Globus pallidus (tissue), 1 donor: ENCODE measurements at places on chromosomes 2 and 18.

DNA sequence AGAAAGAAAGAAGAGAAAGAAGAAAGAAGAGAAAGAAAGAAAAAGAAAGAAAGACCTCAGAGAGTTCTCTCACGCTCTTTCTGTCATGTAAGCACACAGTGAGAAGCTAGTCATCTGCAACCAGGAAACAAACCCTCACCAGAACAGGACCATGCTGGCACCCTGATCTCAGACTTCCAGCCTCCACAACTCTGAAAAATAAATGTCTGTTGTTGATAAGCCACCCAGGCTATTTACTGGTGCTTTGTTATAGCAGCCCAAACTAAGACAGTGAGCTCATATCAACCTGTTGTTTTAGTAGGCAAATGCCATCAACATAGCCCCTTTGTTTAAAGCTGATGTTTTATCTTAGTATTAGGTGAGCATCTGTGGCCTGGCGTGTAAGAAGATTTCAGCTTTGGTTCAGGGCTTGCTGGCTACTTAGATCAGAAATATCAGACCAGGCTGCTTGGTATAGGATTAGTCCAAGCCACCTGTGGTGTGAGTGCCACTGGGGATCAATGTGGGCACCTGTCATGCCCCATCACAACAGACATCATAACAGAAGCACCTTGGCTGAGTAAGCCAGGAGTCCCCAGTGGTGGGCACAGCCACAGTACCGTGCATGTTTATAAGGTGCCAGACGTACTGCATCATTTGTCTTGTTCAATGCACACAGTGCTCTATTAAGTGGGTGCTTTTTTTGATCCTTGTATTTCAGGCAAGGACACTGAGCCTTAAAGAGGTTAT, 94.4 kb downstream of the LBH start:
- no peak for DNase-seq

DNA sequence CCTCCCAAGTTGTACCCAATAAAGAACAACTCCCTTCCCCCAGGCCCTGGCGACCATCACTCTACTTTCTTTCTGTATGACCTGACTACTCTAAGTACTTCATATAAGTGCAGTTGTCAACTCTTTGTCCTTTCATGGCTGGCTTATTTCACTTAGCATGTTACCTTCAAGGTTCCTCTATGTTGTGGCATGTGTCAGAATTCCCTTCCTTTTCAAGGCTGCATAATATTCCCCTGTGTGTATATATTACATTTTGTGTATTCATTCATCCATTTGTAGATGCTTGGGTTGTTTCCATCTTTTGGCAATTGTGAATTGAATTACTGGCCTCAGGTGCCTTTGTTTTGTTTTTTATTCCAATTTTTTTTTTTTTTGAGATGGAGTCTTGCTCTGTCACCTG, 181.9 kb upstream of the RAB12 start:
- DNase-seq: no peak

DNA sequence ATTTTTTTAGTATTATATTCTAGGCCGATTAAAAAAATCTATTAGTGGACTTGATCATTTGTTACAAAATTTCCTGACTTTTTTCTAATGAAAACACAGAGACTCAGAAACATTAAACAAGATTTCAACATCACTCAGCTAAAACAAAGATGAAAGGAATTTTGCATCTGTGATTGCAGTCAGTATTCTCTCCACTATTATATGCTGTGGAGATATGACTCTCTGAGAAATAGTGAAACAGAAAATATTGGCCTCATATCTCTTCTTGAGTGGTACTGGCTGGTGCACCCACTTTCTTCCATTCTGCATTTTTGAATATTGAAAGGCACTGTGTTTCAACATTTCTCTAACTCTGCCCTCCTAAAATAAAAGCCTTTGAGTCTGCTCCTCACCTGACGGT, 914.2 kb downstream of the TSN start:
- no peak for DNase-seq

GRCh38 chr2:196096264-196096663, 27.6 kb upstream of the DNAH7 start:
- no peak for DNase-seq

DNA sequence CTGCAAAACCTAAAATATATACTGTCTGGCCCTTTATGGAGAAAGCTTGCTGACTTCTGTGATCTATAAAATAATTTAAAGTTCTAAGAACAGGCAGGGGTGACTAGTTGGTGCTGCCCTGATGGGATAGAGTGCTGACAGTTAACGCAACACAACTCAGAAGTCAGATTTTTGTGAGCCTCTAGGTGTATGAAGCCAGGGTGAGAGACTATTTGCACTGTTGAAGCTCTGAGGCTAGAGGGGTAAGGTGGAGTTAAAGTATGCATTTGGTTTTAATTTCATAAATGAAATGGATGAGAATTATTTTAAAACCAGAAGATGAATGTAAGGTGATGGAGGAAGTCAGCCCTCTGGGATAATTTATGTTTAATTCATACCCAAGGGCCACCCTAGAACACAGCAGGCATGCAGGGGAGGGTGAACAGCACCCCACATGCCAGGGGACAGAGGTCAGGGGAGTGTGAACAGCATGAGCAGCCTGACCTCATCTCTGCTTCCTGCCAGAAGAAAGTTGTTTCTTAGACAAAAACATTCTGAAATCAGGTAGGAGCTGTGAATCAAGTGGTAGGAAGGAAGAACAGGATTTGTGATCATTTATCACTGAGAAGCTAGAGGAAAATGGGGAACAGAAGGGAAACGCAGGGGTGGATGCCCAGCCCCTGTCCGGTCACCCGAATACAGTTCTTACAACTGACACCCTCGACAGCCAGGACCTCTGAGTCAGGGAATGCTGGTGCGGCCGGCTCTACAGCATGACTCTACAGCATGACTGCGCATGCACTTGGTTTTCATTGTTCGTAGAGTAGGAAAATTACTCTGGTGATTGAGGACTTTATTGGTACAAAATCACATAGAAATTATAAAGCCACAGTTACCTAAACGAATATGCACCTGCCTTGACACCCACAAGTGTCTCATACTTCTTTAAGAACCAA, 93.1 kb downstream of the MBP start:
- DNase-seq: peak; percentile 84

DNA sequence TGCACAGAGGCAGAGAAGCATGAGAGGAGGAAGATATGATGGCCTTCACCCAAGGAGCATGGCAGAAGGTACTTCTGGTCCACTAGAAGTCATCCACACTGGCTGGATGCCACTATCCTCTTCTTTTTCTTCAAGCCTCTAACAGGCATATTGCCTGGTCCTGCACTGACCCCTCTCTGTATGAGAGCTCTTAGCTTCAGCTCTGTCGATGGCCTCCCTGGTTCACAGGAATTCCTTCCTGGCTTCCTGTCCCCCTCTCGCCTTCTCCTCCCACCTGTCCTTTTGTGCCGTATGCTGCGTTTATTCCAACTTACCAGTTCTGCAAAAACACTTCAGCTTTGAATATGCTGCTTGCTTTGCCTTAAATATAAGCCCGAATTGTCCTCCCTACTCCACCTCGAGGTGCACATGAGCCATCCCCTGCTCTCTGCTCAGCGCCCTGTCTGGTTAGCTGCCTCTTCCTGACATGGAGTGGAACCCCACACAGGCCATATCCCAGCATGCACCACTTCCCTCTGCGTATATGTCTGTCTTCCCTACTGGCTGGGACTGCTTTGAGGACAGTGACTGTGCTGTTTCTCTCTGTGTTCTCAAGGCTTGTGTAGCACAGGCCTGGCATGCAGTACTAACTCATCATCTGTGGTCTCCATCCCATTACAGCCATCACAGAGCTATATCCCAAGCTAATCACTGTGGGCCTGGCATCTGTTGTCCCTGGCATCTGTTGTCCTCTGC, 474.9 kb downstream of the EIPR1 start:
- no peak for DNase-seq

DNA sequence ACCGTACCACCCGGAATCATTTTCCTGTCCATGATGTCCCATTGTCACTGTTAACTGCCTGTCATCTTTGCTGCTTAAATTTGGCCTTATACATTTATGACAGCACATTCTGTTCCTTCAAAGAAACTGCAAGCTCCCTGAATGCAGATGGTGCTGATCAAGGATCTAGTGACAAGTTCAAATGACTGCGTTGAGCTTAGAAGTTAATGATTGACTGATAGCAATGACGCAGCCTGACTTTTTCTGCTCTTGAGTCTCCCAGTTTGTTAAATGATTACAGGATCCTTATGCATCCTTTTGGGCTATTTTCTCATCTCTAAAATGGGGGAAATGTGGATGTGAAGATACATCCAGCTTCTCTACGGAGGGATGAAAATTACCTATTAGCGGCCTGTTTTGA, 159.0 kb downstream of the DCC start:
- DNase-seq: no peak

DNA sequence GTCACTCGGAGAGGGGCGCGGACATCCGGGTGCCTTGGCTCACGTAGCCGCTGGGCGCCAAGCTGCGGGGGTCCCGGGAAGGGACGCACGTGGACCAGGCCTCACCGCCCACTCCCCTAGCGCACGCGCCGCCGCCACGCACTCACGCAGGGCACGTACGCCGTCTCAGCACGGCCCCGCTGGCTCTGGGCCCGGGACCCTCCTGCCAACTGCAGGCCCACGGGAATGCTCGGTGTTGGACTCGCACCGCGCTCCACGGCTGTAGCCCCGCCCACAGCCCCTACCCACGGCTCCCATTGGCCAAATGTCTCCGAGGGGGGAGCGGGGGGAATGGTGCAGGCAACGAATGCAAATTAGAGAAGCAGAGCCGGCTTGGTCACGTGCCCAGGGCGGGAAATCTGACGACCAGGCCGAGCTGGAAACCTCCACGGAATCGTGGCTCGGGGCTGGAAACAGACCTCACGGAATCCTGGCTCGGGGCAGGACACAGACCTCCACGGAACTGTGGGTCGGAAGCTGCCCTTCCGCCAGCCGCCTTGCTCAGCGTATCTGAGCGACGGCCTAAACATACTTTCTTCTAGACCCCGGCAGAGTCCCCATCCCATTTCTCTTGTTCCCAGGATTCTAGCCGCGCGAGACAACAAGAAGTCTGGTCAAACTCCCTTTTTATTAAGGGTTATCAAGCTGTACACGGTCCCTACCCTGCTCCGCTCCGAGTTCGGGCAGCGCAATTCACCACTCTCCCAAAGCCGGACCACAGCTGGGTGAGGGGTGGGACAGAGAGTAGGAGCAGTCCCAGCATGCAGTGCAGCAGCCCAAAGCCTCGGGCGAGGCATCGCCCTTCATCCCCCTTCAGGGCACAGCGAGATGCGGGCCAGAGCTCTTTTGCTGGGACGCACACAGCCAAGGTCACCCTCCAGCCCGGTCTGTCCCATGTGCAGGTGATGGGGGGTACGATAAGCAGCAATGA, at the start of gene ABCB6:
ABCB6 (minus strand) TSS at position 227 of the 970 bp plus-strand sequence. CDS start 285 bp downstream, outside the sequence.
- DNase-seq: peak; percentile 97

- no peak for DNase-seq
These were observed 49.1 kb upstream of the CTDP1 start for GRCh38 chr18:79630281-79631095.

DNA sequence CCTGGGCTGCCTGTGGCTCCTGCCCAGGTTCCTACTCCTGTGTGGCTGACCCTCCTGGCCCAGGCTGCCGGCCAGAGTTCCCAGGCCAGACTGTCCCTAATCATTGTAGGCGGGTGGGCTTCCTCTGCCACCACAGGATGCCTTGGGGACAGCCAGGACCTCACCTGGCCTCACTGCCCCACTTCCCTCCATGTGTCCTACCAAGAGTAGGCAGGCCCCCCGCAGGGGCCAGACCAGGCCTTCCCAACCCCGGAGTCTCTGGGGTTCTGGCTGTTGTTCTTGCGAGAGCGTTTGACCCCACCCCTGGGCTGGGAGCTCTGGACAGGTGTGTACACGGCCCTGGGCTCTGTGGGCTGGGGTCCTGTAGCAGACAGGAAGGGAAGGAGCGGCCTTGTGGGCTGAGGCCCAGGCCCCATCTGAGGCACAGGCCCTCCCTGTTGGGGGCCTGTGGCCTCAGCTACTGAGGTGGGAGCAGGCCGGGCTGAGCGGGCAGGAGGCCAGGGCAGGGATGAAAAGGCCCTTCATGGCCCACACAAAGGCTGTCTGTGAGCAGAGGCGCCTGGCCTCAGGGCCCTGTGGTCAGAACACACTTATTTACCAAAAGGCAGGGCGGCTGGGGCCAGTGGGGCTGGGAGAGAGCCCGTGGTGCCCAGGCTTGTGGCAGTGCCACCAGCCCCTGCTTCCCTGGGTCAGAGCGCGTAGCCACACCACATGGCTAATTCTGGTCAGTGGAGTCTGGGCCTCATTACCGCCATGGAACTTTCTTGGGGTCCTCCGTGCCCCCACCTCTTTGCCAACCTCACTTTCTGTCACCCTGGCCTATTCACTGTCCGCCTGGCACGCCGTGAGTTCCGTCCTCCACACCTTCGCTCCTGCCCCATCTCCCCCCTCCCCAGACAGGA, 2.0 kb downstream of the SNORC start:
- DNase-seq: peak; percentile 98

DNA sequence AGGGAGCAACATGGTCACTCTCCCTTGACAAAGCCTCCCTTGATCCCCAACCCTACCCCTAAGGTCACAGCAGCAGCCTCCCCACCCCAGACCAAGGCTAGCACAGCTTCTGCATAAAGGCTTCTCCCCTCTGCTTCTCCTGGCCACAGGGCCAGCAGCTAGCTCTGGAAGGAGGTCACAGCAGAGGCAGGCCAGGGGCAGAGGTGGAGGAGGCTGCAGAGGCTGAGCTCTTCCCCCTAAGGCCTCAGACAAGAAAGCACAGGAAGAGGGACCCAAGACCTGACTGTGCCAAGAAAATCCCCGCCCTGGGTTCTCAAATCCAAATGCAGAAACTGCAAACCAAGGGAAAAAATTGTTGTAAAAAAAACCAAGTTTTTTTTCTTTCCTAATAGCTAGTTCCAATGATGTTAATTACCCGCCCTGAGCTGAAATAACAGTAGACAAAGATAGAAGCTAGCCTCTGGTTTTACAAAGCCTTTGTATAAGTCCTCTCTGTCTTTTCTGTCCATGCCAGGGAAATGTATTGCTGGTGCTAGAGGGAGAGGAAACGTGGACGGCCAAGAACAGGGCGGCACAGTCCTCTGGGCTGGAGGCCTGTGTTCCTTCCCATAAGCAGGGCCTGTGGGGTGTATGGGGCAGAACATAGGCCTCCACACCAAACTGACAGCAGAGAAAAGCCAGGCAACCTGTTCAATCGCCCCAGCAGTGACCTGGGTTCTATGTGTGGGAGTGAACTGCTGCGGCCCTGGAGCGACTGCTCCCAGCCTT, 79.5 kb downstream of the POLR1A start:
- no peak for DNase-seq

GRCh38 chr2:10831400-10831985, 18.9 kb upstream of the PDIA6 start:
- DNase-seq: no peak

DNA sequence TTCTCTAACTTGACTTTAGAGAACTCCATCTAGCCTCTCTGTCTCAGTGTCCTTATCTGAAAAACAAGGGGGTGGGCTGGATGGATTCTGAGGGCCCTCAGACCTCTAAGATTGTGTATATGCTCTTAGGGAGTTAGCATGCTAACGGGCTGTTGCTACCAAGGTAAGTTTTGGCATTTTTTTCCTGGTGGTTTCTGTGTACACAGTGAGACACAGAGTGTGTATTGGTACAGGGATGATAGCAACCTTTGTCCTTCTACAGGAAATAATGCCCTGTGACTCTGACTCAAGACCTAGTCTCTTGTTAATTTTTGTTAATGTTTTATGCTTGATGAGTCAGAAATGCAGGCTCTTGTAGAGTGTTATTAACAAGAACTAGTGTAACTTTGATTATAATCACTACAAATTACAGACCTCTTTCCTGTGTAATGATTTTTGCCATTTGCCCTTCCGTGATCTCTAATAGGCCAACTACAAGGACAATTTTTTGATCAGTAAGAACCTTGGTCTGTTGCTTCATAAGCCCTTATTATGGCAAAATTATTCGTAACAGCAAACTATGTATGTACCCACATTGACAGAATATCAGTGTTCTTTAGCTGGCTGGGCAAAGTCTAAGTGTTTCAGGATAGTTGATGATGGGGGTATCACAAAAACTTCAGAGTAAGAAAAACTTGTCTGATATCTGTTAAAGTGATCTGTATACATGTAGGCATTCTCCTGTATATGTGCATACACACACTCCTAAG, 89.7 kb downstream of the SPTBN1 start:
- no peak for DNase-seq
